ENCODE measurements at places on chromosomes 1 and 21. TPM values are rescaled to one million over a fixed set of nuclear protein-coding genes. Genes with fewer than 3 reads are reported as not detected.

DNA sequence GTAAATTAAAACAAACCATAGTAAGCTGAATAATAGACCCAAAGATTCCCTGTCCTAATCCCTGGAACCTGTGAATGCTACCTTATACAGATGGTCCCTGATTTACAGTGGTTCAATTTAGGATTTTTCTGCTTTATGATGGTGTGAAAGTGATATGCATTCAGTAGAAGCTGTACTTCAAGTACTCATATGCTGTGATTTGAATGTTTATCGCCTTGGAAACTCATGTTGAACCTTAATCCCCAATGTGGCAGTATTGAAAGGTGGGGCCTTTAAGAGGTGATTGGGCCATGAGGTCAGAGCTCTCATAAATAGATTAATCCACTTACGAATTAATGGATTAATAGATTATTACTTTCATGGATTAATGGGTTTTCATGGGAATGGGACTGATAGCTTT is 10.6 kb upstream of the RRP15 start:
- no peak for DNase-seq

- no peak for DNase-seq
Observed at GRCh38 chr1:234725177-234726132, 115.5 kb upstream of the IRF2BP2 start.

GRCh38 chr1:217137210-217137881 is 414.1 kb upstream of the ESRRG start:
- DNase-seq: no peak

Gene ABCB10
- 19.2 TPM for total RNA-seq

DNA sequence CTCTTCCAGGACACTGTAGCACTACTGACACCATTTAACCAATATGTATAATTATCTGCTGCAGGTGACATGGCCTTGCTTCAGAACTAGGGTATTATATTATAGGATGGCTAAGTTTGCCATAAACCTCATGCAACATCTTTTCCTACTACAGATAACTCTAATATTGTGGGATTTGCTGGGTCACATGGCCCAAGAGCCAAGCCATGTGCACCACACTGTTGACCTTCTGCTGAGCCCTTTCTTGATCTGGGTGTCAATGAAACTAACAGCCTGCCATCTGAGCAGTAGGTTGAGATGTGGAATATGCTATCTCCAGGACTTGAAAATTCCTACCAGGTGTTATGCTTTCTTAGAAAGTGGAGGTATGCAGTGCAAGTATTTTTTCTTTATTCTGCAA is 2291.1 kb downstream of the MRPL39 start:
- no peak for DNase-seq

- no peak for DNase-seq
Observed at GRCh38 chr1:67952071-67952470, 98.4 kb downstream of the DIRAS3 start.

Gene AKNAD1
- not detected for total RNA-seq

Gene KCNJ10
- not detected for total RNA-seq

- peak; percentile 12 for DNase-seq
Observed at GRCh38 chr1:229557913-229558414, 543 bp downstream of the ABCB10 start.

Gene RGS13
- total RNA-seq: 0.26 TPM

GRCh38 chr1:211099393-211099792 is 34.6 kb downstream of the KCNH1 start:
- DNase-seq: no peak

GRCh38 chr1:165524639-165525285 is 19.0 kb upstream of the LRRC52 start:
- DNase-seq: no peak

Gene LAPTM5
- total RNA-seq: 601 TPM

Gene UMODL1
- 0.23 TPM for total RNA-seq

- peak; percentile 40 for DNase-seq
Observed at GRCh38 chr1:116769561-116769977, 15.3 kb downstream of the CD2 start.

DNA sequence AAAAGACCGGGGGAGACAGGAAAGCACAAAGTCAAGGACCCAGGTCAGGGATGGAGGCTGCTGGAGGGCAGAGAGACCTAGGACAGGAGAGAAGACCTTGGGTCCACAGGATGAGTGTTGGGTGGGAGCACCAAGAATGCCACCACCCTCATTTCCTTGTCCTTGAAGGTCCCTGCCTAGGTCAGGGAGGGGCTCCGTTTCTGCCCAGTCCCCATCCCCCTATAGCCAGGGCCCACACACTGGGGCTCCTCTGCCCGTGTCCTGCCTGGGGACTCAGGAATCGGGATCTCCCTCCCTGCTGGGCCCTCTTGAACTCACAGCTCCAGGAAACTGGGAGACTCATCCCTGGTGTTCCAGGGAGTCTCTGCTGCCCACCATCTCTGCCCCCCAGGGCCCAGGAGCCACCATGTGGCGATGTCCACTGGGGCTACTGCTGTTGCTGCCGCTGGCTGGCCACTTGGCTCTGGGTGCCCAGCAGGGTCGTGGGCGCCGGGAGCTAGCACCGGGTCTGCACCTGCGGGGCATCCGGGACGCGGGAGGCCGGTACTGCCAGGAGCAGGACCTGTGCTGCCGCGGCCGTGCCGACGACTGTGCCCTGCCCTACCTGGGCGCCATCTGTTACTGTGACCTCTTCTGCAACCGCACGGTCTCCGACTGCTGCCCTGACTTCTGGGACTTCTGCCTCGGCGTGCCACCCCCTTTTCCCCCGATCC is 584 bp downstream of the TINAGL1 start:
- no peak for DNase-seq

DNA sequence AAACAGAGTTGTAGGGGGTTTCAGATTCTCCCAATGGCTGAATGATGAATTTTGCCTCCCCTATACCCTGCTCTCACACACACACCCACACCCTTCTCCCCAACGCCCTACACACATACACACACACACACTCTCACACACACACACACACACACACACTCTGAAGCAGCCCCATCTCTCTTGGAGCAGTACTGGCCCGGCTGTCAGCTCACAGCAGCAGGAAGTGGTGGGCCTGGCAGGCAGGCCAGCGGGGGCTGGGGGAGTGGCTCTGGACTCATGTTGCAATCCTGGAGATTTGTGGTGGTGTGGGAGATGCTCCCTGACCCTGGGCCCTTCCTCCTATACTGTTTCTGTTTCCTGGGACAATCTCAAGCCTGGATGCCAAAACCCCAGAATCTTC is 2.2 kb downstream of the IKBKE start:
- no peak for DNase-seq

- no peak for DNase-seq
Observed at GRCh38 chr1:115337633-115338456, at the start of gene NGF. Gene NGF, minus strand, starts transcription at chr1:115338249. Its CDS starts 51,454 bp downstream, at chr1:115286795.

Gene ACKR1
- total RNA-seq: not detected

Gene SMYD2
- total RNA-seq: 33.2 TPM

Gene DIO1
- total RNA-seq: not detected

Gene SHCBP1L
- not detected for total RNA-seq

- DNase-seq: no peak
Observed at GRCh38 chr1:118947790-118948189, 40.4 kb downstream of the TBX15 start.

Gene KCNA2
- 3.9 TPM for total RNA-seq

DNA sequence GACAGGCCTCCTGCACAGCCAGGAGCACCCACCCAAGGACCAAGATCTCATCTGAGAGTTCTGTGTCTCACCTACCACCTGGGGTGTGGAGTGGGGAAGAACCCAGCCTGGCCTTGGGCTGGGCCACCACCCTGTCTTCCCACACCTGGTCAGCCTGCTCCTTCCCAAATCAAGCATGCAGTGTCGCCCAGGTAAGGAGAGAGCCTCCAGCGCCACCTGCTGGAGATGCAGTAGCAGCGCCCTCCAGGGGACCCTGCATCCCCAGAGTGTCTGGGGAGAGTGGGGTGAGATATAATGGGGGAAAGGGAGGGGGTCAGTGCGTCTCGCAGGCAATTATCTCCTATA is 32.3 kb downstream of the KIAA2013 start:
- DNase-seq: peak; percentile 60

- DNase-seq: peak; percentile 74
Observed at GRCh38 chr21:41361786-41362604, at the start of gene MX2. Gene MX2, plus strand, starts transcription at chr21:41362027. Its CDS starts 14,880 bp downstream, at chr21:41376907.

DNA sequence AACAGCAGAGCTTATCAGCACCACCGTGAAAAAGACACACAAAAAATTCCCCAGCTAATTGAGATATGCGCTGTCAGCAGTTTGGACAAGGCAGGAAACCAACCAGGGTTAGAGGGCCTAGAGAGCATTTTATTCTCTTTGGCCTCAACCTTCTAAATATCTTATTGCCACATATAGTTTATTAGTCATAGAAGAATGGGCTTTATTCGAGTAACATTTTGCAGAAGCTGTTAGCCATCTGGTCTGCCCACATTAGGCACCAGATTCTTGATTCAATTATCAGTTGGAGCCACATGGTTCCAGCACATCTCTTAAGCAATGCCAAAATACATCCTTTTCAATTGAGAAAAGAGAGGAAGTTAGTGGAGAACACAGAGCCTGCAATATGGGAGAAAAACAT is 109.9 kb upstream of the CXADR start:
- no peak for DNase-seq

GRCh38 chr1:172252321-172252720 is 168.2 kb upstream of the C1orf105 start:
- no peak for DNase-seq

Gene CXADR
- 1.9 TPM for total RNA-seq

Gene IFI6
- 26.4 TPM for total RNA-seq
